ENCODE measurements at places on chromosomes 11 and 22.

GRCh38 chr11:77440678-77441077 is 33.2 kb downstream of the PAK1 start:
- no peak for DNase-seq

- no peak for DNase-seq
Observed at GRCh38 chr11:12184699-12185098, 74.3 kb downstream of the MICAL2 start.

- DNase-seq, result no peak
Observed at GRCh38 chr11:130338667-130339066, 23.9 kb upstream of the ZBTB44 start.

GRCh38 chr22:48278620-48279460 is 1516.4 kb downstream of the TBC1D22A start:
- DNase-seq, result no peak

DNA sequence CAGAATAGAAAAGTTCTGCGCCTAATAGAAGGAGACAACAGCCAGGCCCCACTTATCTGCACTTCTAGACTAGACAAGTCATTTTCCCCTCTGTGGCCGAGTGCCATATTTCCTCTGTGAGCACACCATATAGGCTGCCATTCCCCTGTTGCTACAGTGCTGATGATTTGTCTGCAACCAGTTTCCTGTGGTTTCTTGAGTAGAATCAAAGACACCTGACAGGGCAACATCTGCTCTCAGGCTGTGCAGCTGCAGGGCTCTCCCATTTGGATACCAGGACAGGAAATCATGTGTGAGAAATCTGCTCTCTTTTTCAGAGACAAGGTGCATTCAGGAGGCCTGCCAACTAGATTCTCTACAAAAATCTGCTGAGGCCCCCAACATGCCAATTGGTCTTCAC is 879.3 kb downstream of the DLG2 start:
- no peak for DNase-seq

DNA sequence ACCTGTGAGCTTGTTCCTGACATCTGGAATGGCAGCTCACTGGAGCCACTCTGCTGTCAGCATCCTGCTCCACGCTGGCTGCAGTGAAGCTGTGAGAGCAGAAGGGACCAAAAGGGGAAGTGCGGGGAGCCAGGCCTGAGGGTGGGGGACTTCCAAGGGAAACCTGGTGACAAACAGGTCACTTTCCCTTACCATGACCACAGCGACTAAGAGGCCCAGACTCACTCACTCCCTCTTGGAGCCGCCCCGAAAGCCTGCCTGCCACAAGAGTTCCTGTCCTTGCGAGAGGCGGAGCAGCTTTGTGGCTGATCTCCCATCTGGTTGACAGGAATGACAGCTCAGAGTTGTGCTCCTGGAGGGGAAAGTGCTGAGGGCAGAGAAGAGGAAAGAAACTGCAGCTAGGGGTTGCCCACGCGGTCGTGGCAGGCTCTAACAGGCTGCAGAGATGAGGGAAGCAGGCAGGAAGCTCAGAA is 183.8 kb upstream of the NTM start:
- peak; percentile 88 for DNase-seq

GRCh38 chr22:37277384-37277783 is 4.9 kb upstream of the CYTH4 start:
- DNase-seq, result no peak

All from inflammatory macrophage treated with lipopolysaccharide for 1 hour (primary cell).